Activated naive CD4-positive, alpha-beta T cell treated with anti-CD3 and anti-CD28 coated beads for 36 hours (primary cell): ENCODE measurements at places on chromosomes 5 and 9. TPM values are rescaled to one million over a fixed set of nuclear protein-coding genes. Genes with fewer than 3 reads are reported as not detected.
A peak's percentile ranks its signal among the peaks of the same experiment; 100 is the strongest.

ZFP37 gene
- total RNA-seq = 1.5 TPM

NDUFAF2 gene
- total RNA-seq = 35.6 TPM

CTSV gene
- 0.95 TPM for total RNA-seq

IL5 gene
- not detected for total RNA-seq

OLFML2A gene
- total RNA-seq = not detected

GRCh38 chr9:34647651-34648050, 1.2 kb downstream of the GALT start:
- peak overlapping the region; percentile 83 for H3K27ac ChIP-seq
- peaks cover 25% of the 10 kb centered on the region for H3K4me1 ChIP-seq
- H3K4me3 ChIP-seq = peak overlapping the region; percentile 86

- no peaks in the 10 kb centered on the region for H3K4me1 ChIP-seq
- no peak overlapping the region for H3K4me3 ChIP-seq
- DNase-seq = no peak
- no peaks in the 10 kb centered on the region for H3K36me3 ChIP-seq
- H3K27me3 ChIP-seq = no peaks in the 10 kb centered on the region
Measured at GRCh38 chr5:78765756-78766411, 117.3 kb upstream of the LHFPL2 start.

GRCh38 chr5:102886586-102886985, 131.5 kb downstream of the PAM start:
- peaks cover 14% of the 10 kb centered on the region for H3K36me3 ChIP-seq
- H3K4me3 ChIP-seq = no peak overlapping the region
- no peaks in the 10 kb centered on the region for H3K4me1 ChIP-seq
- H3K27me3 ChIP-seq = no peaks in the 10 kb centered on the region

DNA sequence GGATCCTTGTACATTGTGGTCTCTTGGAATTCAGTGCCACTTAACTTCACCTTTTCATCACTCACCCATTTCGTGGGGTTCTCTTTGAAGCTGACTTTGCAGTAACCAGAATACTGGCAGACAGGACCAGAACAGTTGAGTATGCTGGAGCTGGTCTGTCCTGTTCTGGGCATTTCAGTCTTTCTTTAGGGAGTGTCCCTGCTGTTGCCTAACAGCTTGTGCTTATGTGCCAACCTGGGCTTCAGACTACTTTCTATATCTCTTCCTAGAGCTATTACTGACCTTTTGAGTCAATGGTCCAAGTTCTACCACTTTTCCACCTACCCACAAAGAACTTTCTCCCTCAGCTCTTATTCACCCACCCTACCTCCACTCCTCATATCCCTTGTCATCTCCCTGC, 10.0 kb upstream of the INSL6 start:
- no peaks in the 10 kb centered on the region for H3K4me1 ChIP-seq
- H3K4me3 ChIP-seq = no peak overlapping the region
- no peaks in the 10 kb centered on the region for H3K36me3 ChIP-seq
- DNase-seq = no peak
- no peaks in the 10 kb centered on the region for H3K27me3 ChIP-seq

GRCh38 chr5:126814721-126815404, 37.9 kb downstream of the LMNB1 start:
- H3K36me3 ChIP-seq = peaks cover 60% of the 10 kb centered on the region
- DNase-seq = no peak
- H3K27ac ChIP-seq = peak overlapping the region; percentile 98
- no peaks in the 10 kb centered on the region for H3K27me3 ChIP-seq
- H3K4me1 ChIP-seq = peaks cover 46% of the 10 kb centered on the region

DNA sequence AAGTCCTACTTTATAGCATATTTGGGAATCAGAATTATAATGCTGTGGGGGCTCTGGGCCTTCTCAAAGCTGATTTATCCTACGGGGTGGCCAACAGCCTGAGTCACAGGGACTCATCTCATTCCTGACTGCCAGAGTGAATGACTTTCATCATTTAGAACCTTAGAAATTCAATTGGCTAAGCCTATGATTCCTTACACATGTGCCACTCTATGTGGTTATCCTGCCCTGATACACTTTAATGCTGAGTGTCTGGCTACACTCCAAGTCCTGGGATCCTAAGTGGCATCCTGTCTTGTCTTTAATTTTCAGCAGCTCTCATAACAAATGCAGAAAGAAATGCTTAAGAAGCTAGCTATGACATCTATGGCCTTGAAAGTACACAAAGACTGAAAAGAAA, 75.2 kb upstream of the FREM1 start:
- DNase-seq = no peak
- H3K4me3 ChIP-seq = no peak overlapping the region
- no peaks in the 10 kb centered on the region for H3K27me3 ChIP-seq
- H3K36me3 ChIP-seq = no peaks in the 10 kb centered on the region

GRCh38 chr9:4147476-4148230, 152.2 kb downstream of the GLIS3 start:
- H3K4me1 ChIP-seq = no peaks in the 10 kb centered on the region
- H3K4me3 ChIP-seq = no peak overlapping the region
- no peaks in the 10 kb centered on the region for H3K36me3 ChIP-seq
- H3K27ac ChIP-seq = no peak overlapping the region

DNA sequence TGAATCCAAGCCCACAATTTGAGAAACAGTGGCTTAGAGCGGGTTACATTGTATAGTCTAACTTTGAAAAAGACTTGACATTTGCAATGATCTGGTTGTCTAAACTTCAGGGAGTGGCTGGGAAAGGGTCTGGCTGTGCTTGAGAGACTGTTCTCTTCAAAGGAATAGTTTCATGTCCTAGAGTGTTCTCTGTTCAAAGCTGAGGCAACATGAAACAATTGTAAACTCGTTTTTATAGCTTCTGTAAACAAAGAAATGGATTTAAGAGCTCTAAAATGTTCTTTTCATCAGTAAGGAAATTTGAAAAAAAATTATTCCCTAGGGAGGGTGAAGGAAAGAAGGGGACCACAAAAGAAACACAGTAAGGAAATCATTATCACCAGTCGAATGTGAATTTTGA, 41.6 kb downstream of the FOCAD start:
- H3K4me3 ChIP-seq = peak overlapping the region; percentile 16
- H3K36me3 ChIP-seq = peaks cover 21% of the 10 kb centered on the region

- H3K36me3 ChIP-seq = peaks cover 1% of the 10 kb centered on the region
- peak; percentile 19 for DNase-seq
- H3K27me3 ChIP-seq = no peaks in the 10 kb centered on the region
- H3K4me1 ChIP-seq = peaks cover 81% of the 10 kb centered on the region
- no peak overlapping the region for H3K4me3 ChIP-seq
Measured at GRCh38 chr5:40437452-40437861, 242.3 kb upstream of the PTGER4 start.

- H3K4me3 ChIP-seq = no peak overlapping the region
- no peak for DNase-seq
- H3K27me3 ChIP-seq = peaks cover 5% of the 10 kb centered on the region
- H3K4me1 ChIP-seq = no peaks in the 10 kb centered on the region
Measured at GRCh38 chr5:136754216-136754615, 388.9 kb upstream of the TRPC7 start.

DNA sequence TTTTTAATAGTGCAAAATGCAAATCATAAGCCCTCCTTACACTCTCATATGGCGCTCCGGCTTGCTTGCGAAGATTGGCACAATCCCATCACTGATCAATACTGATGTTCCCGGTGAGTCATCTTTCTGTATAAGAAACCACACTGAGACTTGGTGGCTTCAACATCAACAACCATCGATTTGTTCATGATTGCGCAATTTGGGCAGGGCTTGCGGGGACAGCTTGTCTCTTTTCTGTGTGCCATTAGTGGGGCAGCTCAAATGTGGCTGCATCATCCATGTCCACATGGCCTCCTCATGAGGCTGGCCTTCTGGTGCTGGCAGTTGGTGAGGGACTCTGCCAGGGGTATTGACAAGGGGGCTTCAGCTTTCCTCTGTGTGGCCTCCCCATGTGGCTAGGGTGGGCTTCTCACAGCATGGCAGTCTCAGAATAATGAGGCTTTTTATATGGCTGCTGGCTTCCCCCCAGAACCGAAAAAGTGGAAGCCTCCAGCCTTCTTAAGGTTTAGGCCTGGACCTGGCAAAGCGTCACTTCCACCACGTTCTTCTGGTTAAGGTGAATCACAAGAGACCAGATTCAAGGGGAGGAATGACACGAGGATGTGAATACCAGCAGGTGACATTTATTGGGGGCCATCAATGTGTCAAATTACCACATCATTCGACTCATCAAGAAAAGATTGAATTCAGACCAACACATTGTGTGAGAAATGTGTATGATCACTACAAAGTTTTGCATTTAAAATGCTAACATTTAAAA, 79.5 kb upstream of the NFIL3 start:
- peaks cover 8% of the 10 kb centered on the region for H3K27me3 ChIP-seq
- no peak for DNase-seq
- H3K36me3 ChIP-seq = no peaks in the 10 kb centered on the region
- H3K27ac ChIP-seq = no peak overlapping the region
- H3K4me1 ChIP-seq = no peaks in the 10 kb centered on the region

- DNase-seq = no peak
- H3K27ac ChIP-seq = no peak overlapping the region
- H3K27me3 ChIP-seq = peaks cover 2% of the 10 kb centered on the region
Measured at GRCh38 chr5:74476046-74476818, 164.3 kb downstream of the ENC1 start.

DNA sequence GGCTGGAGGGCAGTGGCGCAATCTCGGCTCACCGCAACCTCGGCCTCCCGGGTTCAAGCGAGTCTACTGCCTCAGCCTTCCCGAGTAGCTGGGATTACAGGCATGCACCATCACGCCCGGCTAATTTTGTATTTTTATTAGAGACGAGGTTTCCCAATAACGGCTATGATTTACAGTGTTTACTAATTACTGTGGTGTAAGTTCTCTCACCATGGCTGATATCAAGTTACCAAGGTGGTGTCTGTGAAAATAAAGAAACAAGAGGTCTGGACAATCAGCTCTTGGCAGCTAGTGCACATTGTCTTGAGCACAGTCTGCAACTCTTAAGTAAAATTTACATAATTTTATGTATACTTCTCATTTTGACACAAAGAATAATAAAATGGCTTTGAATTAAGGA, 385.5 kb upstream of the COX7C start:
- no peak for DNase-seq
- H3K27ac ChIP-seq = no peak overlapping the region
- H3K36me3 ChIP-seq = no peaks in the 10 kb centered on the region
- H3K27me3 ChIP-seq = no peaks in the 10 kb centered on the region
- H3K4me3 ChIP-seq = no peak overlapping the region

DNA sequence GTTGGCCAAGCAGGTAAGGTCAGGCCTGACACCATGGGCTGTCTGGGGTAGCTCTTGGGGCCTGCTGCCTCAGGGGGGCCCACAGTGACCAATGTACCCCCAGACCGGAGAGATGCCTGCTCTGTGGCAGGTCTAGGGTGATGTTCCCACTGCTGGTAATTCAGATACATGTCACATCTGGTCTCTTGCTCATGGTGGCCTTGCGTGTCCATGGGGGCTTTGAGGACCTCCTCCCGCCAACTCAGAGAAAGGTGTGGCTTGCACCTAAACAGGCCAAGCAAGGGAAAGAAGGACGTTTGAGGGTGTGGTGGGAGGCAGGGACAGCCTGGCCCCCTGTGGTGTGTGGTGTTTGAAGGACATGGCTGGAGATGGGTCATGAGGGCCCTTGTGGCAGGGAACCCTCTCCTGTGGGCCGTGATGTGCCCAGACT, 75.2 kb downstream of the PHF2 start:
- no peak overlapping the region for H3K27ac ChIP-seq
- H3K27me3 ChIP-seq = no peaks in the 10 kb centered on the region
- H3K4me1 ChIP-seq = no peaks in the 10 kb centered on the region

- H3K36me3 ChIP-seq = no peaks in the 10 kb centered on the region
- no peak for DNase-seq
- peaks cover 7% of the 10 kb centered on the region for H3K4me1 ChIP-seq
Measured at GRCh38 chr9:113690055-113690740, 185.9 kb upstream of the ZNF618 start.

DNA sequence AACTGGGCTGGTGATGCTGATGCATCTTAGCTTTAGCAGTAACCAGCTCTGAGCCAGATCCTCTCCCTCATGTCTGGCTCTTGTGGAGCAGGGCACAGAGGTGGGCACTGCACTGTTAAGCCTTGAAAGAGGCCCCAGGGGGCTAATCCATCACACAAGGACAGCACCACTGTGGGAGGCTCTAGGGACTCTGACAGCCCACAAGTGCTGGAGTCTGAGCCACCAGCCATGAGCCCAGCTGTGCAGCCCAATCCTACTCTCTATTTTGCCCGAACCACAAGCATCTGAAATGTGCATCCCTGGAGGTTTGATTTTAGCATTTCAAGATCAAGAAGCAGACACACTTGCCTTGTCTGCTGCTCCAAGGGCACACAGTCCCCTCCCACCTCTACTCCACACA, 407.1 kb upstream of the TRPC7 start:
- no peak overlapping the region for H3K27ac ChIP-seq
- H3K4me3 ChIP-seq = no peak overlapping the region
- peaks cover 3% of the 10 kb centered on the region for H3K27me3 ChIP-seq
- no peaks in the 10 kb centered on the region for H3K4me1 ChIP-seq
- H3K36me3 ChIP-seq = no peaks in the 10 kb centered on the region

- peaks cover 32% of the 10 kb centered on the region for H3K4me1 ChIP-seq
- no peaks in the 10 kb centered on the region for H3K36me3 ChIP-seq
- H3K27me3 ChIP-seq = no peaks in the 10 kb centered on the region
Measured at GRCh38 chr5:96537386-96537785, 104.3 kb upstream of the PCSK1 start.

DNA sequence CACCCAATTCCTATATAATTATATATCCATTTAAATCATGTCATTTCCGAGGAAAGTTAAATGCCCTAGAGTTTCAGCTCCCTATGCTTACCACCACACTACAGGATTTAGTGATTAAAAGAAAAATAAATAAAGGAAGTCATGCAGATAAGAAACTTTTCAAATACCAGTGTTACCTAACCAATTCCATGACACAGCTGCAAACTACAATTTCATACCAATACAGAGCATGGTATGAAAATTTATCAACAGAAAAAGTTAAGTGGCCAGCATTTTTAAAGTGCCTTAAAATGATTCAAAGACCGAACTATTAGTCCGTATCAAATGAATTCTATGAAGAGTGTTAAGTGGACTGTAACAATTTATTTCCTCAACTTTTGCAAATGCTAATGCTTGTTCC, 35.9 kb downstream of the CEP120 start:
- no peaks in the 10 kb centered on the region for H3K27me3 ChIP-seq
- H3K36me3 ChIP-seq = peaks cover 15% of the 10 kb centered on the region
- no peaks in the 10 kb centered on the region for H3K4me1 ChIP-seq
- no peak overlapping the region for H3K4me3 ChIP-seq
- H3K27ac ChIP-seq = no peak overlapping the region
- DNase-seq = no peak
